Stimulated activated CD4-positive, alpha-beta T cell treated with anti-CD3 and anti-CD28 coated beads, Interleukin-2, amount 100 ng/mL, for 48 hours (primary cell): ENCODE measurements at places on chromosomes 3 and 15.
A peak's percentile ranks its signal among the peaks of the same experiment; 100 is the strongest.

- DNase-seq, result no peak
Observed at GRCh38 chr3:192275741-192276355, 451.5 kb downstream of the FGF12 start.

DNA sequence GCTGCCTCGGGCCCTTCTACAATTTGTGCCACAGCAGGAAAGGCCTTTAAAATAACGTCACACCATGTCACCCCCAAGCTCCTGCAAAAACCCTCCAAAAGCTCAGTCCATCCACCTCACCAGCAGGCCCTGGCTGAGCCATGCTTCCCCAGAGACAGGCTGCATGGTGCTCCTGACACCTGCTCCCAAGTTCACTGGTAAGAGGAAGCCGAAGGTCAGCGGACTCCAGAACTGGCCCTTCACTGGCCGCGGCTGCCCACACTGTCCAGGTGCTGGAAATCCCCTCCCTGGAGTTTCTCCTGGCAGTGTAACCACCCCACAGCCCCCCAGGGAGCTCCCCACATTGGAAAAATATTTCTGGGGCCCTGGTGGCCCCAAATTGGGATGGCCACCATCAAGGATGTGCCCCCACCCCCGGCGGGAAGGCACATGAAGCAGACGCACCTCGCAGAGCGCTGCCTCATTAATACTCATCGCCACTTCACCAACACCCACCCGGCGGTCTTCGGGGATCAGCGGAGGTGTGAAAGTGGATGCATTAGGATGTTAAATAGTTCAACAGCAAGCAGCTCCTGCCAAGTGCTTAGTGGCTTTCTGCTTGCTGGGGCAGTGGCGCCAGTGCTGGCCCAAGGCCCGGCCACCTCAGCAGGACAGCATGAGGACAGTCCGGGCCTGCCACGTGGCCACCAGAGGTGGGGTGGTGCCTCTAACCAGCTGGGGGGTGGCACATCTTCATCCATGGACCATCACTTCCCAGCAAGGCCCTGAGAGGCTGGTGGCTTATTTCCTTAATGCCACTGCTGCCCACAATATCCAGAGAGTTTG lies 146.1 kb upstream of the IQSEC1 start:
- no peak for DNase-seq

DNA sequence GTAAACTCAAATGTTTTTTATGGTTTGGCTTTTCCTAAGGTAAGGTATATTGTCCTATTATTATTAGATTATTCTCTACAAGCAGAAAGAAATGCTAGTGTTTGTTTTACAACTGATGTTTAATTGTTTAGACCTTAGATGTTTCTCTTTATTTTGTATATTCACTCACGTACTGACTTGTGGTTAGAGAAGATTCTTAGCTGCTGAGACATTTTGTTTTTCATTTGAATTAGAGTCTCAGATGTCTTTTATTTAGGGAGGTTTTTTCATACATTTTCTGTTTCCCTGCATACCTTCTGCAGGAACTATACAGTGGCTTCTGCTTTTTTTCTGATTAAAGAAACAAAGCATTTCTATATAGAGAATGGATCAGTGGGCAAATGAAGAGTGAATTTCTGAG lies 110.9 kb downstream of the MYRIP start:
- DNase-seq, result no peak

GRCh38 chr3:143201045-143201444 lies 81.5 kb downstream of the CHST2 start:
- no peak for DNase-seq

- no peak for DNase-seq
Observed at GRCh38 chr3:178455226-178455625, 81.0 kb upstream of the KCNMB2 start.

DNA sequence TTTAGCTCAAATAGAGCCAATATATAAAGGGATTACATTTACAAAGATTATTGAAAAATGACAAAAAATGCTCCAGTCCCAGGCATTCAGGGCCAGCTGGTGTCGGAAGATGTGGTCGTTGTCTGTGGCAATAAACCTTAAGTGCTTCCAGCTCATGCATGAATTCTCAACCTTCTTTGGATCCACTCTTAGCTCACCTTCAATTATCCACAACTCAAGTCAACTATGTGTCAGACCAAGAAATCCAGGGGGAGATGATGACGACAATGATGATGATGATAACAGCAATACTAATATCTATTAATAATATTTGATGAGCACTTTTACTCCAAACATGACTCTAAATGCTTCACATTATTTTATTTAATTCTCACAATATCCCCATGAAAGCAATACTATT lies 53.6 kb upstream of the PXYLP1 start:
- DNase-seq, result no peak

GRCh38 chr3:138059261-138059660 lies 49.3 kb downstream of the CLDN18 start:
- DNase-seq, result no peak

DNA sequence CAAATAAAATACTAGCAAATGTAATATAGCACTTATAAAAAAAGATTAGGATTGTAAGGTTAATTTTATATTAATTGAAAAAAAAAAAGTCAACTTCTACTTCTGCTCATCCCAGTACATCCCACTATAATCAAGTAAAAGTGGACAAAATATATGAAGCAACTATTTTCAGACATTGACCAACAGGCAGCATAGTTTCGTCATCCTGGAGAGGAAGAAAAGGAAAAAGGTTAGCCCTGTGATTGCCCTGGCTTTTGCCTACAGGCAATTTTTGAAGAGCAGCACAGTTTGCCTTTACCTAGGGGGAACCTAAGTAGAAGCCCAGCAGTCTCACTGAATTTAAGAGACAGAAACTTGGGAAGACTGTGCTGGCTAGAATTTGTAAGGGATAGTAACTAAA lies 52.2 kb upstream of the ACTC1 start:
- DNase-seq, result no peak

GRCh38 chr3:156389449-156389950 lies 165.4 kb downstream of the SSR3 start:
- no peak for DNase-seq

- no peak for DNase-seq
Observed at GRCh38 chr3:170220871-170221270, 1.4 kb upstream of the PRKCI start.

- DNase-seq, result no peak
Observed at GRCh38 chr15:98875309-98875708, 132.3 kb downstream of the PGPEP1L start.

DNA sequence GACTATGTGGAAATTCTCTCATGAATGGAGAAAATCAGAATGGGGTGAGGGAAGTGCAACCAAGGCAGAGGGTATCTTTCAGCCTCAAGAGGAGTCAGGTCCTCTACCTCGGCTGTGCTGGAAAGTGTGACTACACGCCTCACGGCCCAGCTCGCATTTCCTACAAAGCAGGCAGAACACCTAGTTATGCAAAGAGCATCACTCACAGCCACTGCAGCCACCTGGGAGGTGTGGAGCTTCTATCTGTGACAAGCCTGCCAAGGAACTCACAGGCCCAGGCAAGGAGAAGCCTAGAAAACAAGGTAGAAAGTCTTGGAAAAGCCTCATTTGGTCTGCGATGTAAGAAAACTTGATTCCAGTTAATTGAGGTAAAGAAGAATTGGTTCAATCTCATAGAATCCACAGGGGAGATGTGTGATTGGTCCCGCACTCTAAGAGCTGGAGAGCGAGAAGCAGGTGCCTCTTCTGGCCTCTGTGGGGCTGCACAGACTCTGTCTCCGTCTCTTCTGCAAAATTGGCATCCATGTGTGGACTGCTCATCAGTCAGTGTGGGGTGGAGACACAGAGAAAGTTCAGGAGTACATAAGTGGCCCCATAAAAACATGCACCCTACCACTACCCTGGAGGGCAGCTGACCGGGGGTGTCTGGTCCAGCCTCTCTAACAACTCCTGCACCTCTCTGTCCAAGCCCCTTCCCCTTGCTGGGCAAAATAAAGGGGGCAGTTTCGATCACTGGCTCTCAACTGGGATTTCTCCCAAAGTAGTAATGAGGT lies 76.8 kb downstream of the TAMM41 start:
- no peak for DNase-seq

DNA sequence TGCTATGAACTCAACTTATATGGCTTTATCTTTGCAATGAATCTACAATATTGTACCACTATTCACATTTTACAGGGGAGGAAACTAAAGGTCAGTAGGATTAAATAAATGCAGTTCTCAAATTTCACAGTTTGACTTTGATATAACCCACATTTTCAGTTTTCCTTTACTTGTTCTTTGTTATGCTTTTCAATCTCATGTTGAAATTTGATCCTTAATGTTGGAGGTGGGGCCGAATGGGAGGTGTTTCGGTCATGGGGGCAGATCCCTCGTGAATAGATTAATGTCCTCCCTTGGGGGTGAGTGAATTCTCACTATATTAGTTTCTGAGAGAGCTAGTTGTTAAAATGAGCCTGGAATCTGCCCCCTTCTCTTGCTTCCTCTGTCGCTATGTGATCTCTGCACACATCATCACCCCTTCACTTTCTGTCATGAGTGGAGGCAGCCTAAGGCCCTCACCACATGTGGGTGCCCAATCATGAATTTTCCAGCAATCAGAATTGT lies 44.7 kb downstream of the CD200 start:
- no peak for DNase-seq

DNA sequence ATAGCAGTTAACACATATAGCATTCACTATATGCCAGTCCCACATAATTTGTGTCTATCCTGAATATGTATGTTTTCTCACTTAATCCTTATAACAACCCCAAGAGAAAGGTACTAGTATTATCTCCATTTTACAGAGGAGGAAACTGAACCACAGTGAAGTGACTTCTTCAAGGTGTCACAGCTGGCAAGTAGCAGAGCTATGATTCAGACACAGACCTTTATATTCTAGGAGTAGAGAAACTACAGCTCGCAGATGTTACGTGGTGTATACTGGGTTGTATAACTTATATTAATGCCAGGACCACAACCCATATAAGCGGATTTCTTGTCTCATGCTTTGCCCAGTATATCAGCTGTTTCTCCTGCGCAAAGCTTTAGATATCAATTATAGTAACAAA lies 29.5 kb upstream of the ICE2 start:
- no peak for DNase-seq

GRCh38 chr3:44442596-44443309 lies 34.7 kb downstream of the ZNF445 start:
- DNase-seq, result no peak

DNA sequence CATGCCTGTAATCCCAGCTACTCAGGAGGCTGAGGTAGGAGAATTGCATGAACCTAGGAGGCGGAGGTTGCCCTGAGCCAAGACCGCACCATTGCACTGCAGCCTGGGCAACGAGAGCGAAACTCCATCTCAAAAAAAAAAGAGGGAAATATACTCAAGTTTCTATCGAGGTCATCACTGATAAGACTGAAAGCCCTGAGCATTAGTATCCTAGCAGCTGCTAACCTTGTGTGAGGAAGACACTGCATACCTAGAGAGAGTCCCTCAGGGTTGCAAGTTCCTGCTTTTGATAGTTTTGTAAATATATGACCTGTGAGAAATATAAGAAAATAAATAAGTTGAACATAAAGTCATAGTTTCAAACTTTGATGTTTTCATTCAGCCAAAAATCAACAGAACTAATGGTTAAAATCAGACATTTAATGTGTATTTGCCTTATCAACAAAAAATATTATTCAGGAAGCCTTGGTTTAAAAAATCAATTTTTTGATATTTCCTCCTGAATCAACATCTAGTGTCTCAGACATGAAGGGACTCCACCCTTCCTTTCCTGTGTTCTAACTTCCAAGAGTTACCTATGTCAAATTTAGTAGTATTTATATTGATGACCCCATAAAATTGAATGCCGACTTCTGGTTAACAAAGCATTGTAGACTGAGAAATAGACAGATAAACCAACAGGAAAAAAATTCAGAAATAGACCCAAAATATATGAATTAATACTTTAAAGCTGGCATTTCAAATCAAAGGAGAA lies 19.8 kb upstream of the USP3 start:
- DNase-seq, result no peak

DNA sequence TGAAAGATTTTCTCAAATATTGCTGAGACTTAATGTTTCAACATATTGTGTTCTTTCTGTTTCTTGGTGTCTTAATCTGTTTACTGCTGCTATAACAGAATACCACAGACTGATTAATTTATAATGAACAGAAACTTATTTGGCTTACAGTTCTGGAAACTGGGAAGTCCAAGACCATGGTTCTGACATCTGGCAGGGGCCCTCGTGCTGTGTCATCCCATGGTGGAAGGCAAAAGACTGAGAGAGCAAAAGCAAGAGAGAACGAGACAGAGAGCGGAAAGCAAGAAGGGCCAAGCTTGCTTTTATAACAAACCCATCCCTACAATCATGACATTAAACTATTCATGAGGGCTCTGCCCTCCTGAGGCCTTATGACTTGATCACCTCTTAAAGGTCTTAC lies 88.7 kb downstream of the ARNT2 start:
- DNase-seq, result no peak

GRCh38 chr15:75706682-75706954 lies 6.0 kb downstream of the CSPG4 start:
- no peak for DNase-seq

GRCh38 chr3:167538081-167538480 lies 64.2 kb upstream of the SERPINI2 start:
- no peak for DNase-seq

- no peak for DNase-seq
Observed at GRCh38 chr3:184429786-184430185, 49.9 kb downstream of the CHRD start.

DNA sequence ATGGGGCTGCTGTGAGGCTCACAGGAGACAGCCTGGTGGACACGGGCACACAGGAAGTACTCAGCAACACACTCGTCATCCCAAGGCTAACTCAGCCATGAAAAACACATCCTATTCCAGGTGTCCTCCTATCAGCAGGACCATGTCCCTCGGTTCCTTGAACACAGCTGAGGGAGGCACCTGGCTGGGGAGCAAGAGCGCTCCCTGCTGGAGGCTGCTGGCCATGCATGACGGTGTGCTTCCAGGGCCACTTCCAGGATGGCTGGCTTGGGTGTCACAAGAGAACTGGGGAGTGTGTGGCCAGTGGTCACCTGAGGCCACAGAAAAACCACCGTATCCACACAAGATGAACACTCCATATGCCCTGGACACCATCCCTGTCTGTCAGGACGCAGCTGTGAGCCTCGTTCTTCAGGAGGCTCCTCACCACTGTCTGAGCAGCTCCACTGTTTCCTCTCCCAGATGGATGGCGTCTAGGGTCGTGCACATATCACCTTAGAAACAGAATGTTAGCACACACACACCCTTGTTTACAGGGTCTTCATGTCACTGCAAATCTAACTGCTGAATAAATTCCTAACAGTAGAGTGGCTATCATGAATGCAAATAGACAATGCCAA lies 31.0 kb downstream of the POC1A start:
- peak; percentile 76 for DNase-seq

GRCh38 chr15:98241032-98241554 lies 280.6 kb downstream of the ARRDC4 start:
- DNase-seq, result no peak

GRCh38 chr15:86060674-86061073 lies 19.0 kb upstream of the AGBL1 start:
- DNase-seq, result no peak
